Activated T-cell treated with anti-CD3 and anti-CD28 coated beads for 48 hours (primary cell): ENCODE measurements at places on chromosomes 1 and 21.
A peak's percentile ranks its signal among the peaks of the same experiment; 100 is the strongest.

DNA sequence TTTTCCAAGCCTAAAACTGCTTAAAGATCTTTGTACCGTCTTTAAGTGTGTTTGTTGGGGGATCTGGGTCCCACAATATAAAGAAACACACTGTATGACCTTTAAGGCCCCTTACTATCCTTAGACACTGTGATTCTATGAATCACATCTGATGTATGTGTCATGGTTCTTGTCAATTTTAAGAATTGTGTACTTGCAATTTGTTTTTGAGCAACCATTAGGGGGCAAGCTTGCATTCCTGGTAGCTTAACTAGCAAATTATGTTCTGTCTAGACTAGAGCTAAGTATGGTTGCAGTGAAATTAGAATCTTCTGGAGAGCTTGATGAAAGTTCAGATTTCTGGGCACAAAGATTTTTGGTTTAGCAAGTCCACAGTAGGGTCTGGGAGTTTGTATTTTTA lies 219.5 kb downstream of the TPR start:
- DNase-seq: no peak

- no peak for DNase-seq
Measured at GRCh38 chr1:56220021-56220420, 359.3 kb downstream of the PLPP3 start.

DNA sequence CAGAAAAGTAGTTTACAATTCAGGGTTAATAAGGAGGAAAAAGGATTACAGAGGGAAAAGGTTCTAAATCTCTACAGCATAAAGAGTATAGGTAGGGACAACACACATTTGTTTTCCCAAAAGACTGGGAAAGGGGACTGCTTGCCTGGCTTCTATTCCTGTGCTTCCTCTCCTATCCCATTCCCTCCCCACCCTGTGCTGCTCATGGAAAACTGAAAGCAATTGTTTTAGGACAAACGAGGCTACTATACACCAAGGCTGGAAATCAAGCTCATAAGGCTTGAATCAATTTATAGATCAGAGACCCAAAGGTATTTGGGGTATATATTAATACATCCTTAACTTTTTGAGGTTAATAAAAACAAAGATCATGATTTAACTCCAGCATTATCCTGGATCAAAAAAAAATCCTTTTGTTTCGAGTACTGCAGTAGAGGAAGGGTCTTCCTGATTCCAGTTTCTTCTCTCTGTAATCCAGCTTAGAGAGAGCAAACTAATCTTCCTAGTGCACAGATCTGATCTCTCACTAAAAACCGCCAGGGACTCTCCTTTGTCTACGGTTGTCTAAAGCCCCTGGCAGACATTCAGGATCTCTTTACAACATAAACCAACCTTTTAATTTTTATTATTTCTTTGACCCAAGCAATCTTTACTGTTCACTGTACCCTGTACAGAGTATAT lies 37.4 kb upstream of the A3GALT2 start:
- DNase-seq: no peak

- DNase-seq: no peak
Measured at GRCh38 chr1:53835491-53835890, 2.6 kb downstream of the NDC1 start.

DNA sequence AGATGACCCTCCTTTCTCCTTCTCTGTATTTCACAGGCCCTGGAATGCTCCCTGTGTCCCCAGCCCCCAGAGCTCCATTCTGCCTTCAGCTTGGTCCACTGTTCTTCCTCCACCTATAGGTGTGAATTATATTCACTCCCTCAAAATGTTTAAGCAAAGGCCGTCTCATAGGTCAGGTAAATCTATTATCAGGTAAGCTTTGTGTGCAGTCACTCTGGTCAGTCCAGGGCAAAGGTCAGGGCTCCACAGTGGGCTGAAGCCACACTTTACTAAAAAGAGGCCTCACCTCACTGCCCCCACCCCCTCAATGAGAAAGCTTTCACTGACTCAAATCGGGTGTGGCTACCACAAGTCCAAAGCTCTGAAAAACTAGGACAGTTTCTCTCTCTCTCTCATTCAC lies 65.9 kb downstream of the DNTTIP2 start:
- DNase-seq: no peak

- peak; percentile 95 for DNase-seq
Measured at GRCh38 chr1:16351994-16352841, at the start of gene FBXO42. Gene FBXO42, minus strand, starts transcription at chr1:16352480. Its CDS starts 37,062 bp downstream, at chr1:16315418.

- DNase-seq: no peak
Measured at GRCh38 chr1:221411283-221411682, 330.6 kb downstream of the DUSP10 start.

- DNase-seq: peak; percentile 10
Measured at GRCh38 chr1:207004931-207005830, 27.4 kb downstream of the C1orf116 start.

DNA sequence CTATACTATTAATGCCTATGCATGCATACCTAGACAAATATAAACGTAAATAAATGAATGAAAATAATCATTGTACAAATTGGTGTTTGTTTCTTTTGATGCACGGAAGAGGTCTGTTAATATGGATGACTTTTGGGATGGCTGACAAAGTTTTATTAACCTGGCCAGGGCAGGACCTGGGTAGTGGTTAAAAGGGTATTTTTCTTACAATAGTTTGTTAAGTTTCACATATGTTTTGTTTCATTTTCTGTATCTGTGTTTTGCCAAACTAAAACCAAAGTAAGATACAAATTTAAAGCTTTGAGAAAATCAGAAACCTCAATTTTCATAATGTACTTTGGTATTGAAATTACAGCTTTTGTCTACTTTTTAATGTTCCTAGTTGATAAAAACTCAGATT lies 222.7 kb upstream of the OLFM3 start:
- DNase-seq: no peak

GRCh38 chr1:116018007-116018406 lies 41.7 kb downstream of the SLC22A15 start:
- no peak for DNase-seq

DNA sequence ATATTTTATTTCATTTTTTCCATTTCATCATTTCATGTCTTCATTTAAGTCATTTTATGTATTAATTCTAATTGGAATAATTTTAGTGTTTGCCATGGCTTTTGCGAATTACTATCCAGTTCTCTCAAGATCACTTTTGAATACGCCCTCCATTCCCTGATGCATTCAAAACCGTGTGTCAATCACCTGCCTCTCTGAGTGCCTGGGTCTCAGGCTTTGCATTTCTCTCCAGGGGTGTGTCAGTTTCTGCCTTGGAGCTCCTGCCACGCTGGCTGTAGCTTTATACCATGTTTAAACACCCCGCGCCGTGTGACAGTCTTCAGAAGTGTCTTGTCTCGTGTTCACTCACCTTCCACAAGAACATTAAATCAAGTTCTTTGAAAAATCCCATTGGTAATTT lies 7.4 kb upstream of the DNMT3L start:
- no peak for DNase-seq

DNA sequence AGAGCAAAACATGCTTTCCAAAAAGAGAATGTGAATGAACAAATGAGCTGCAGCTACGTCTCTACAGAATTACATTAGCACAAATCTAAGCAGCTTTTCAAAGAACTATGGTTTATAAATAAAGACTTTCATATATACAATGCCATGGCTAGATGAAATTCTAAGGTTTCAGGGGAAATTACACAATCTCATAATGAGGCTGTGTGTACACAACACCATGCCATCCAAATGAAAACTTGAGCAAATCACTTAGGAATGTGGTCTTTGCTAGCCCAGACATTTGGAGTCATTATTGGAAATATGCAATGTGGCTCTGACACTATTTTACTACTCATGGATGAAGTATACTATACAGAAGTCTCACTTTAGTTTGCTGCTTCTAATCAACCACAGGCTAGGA lies 37.5 kb downstream of the SPAG17 start:
- no peak for DNase-seq

DNA sequence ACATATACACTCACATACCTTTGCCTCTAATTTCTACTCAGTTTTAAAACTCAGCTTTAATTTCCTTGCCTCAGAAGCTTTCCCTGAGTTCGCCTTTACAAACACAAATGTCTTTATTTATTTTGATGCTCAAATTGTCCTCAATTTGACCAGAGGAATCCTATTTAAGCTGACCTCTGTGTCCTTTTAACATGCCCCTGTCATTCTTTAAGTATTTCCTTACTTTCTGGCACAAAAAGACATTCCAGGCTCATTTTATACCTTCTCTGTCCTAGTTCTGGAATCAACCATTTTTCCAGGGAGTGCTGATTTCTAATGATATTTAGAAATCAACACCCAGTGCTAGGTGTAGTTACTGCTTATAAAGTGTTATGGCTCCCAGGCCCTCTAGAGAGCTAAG lies 82.5 kb downstream of the OSBPL9 start:
- no peak for DNase-seq

DNA sequence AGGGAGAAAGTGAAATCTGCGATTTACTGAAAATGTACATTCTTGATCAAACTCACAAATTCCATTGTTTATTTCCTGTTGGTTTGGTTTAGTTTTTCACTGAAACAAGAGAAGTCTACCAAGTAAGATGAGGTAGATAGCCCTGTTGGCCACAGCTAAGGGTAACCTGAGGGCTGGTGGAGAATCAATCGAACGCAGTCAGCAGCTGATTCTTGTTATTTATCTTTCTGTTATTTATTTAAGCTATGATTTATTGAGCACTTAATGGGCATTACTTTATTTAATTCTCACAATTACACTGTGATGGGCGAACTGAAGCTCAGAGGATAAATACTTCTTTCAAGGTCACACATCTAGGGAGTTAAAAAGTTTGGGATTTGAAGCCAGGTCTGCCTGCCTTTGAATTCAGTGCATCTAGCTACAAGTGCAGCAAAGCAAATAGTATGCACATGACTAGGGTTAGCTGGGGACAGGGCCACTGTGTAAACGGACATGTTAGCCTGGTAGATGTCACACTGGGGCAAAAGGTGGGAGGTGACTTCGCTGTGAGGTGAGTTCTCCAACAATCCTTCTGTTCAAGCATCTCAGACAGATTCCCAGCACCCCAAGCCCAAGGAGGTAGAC lies 106.5 kb upstream of the GADD45A start:
- DNase-seq: no peak

DNA sequence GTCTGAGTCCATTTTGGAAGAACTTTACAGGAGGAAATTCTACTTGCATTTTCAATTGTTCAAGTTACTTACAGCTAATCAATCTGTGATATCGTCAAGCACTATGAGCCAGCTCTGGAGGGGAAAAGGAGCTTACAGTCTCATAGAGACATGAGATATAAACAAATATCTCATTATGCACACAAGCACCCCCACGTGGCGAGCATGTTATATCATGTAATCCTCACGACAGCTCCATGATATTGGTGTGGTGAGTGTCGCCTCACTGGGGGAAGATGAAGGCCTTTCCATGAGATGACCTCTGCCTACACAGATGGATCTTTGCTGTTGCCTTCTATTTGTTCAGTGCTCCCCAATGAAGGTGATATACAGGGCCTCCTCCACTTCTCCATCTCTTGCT lies 34.6 kb downstream of the TNR start:
- DNase-seq: no peak

DNA sequence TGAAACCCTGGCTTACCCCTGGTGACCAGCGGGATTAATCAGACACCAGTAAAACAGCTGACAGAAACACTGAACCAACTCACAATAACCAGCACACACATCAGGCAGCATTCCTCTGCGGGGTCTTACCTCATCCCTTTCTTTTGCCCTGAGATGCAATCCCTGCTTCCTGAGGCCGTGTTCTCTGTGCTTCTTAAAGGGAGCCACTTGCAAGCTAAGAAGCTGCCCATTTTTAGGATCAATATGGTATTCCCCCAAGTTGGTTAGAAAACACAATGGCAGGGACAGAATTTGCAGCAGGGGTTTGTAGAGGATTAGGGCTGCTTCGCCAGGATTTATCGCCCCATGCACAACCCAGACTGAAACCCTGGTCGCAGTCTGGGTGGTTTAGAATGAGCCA lies 74.7 kb upstream of the OLIG2 start:
- DNase-seq: no peak

- no peak for DNase-seq
Measured at GRCh38 chr1:9573723-9574122, 15.0 kb upstream of the TMEM201 start.

DNA sequence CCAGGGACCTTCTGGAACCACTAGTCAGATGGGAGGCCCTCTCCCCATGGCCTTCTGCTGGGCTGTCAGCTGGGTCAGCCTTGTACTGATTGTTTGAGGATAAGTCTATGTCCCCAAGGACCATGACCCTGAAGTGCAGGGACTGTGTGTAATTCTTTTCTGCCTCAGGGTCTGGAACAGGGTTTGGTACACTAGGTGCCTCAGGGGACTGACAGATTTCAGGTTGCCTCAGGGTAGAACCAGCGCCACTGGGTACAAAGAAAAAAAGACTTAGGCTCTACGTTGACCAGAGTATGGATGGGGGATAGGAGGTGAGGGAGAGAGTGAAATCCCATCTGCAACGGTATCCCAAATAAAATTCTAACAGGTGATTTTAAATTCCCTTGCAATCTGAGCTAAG lies 3.0 kb downstream of the KDF1 start:
- DNase-seq: no peak

- DNase-seq: no peak
Measured at GRCh38 chr1:8545078-8545477, 227.2 kb downstream of the SLC45A1 start.

DNA sequence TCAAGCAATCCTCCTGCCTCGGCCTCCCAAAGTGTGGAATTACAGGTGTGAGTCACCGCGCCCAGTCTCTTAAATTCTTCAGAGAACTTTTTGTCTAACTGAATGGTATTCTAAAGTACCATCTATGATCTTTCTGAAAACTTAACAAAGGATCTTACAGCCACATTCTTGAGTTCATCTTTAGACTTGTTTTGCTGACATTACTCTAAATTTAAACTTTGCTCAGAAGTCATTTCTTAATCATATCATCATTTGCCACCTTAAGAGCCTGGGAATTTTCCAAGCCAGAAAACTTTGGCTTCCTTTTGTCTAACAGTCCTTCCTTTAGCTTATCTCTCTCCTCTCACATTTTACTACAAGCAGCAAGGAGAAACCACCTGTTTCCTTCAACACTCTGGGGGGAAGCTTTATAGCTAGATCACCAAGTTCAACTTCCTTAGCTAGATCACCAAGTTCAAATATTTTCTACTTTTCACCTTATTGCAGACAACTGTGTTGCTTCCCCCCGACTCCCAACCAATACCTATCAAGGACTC lies 5.4 kb upstream of the ZBTB8A start:
- DNase-seq: no peak

DNA sequence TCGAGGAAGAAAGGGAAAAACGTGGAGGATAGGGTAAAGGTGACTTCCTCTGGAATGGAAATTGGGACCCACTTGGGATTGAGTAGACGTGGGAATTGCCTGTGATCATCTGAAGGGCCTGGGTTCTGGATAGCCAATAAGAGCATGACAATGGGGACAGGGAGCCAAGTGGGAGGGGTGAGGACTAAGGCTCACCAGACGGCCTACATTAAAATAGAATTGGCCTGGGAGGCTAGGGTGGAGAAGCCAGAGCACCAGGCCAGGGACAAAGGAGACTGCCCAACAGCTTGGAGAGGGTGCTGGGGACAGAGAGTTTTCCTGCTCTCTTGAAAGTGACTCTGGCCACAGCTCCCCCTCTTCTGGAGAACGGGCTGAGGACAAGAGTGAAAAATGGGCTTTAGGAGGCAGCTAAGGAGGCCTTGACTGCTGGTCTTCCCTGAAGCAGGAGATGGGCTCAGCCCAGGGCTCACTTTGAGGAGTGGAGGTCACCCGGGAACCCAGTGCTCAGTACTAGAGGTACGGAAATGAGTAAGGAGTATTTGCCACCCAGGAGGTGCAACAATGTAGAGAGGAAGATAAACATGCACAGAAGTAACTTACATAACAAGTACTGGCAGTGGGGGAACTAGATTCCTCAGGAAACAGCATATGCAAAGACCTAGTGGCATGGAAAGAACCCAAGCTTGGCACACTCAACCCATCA lies 18.8 kb downstream of the INKA2 start:
- DNase-seq: no peak
